Activated T-cell treated with anti-CD3 and anti-CD28 coated beads, Interleukin-2, amount 50 U/mL, for 48 hours (primary cell): ENCODE measurements at places on chromosomes 4 and X.

DNA sequence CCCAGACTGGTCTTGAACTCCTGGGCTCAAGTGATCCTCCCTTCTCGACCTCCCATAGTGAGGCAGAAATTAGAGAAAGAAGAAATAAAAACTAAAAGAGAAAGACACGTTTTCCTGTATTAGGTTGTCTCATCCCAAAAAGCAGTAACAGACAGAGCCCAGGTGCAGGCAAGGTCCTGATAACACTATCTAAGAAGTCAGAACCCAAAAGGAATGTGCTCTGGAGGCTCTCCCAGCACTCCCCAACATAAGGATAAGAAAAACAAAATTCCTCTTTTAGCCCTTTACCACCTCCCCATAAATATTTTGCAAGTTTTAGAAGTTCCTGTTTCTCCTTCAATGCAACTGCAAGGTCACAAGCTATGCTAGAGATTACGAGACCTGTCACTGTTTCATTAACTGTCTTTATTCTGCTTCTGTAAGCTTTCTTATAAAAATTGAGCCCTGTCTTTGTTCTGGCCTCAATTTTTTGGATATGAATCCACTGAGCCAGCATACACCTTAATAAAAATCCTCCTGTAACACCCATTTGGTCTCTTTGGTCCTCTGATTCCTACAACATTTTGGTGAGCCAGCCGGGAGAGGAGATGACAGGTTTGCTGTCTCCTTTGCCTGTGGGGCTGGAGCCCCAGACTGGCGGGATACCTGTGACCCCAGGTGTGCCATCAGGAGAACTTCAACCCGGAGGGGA is 25.9 kb downstream of the LIAS start:
- DNase-seq, result no peak

- no peak for DNase-seq
Observed at GRCh38 chr4:155042014-155042413, 166.4 kb upstream of the NPY2R start.

DNA sequence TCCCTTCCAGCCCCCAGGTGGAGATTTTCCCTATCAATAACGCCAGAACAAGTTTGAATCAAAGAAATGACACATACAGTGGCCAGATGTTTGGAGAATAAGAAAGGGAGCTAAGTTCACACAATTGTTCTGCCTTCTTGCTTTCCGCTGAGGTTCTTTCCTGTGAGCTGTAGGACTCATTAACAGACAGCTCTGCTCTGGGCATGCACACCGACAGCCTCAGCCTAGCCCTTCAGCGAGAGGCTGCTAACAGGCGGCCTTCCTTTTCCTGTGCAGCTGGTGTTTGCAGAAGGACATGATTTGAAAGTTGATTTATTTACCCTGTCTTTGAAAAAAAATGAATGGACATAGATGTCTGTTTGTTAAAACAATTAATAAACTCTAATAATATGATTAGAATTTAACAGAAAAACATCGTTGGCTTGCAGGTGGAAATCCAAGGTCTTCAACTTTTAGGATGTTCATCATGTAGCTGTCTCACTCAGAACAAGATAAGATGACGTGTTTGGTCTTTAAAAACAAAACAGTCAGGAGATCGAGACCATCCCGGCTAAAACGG is 183.3 kb downstream of the KDR start:
- DNase-seq, result no peak

DNA sequence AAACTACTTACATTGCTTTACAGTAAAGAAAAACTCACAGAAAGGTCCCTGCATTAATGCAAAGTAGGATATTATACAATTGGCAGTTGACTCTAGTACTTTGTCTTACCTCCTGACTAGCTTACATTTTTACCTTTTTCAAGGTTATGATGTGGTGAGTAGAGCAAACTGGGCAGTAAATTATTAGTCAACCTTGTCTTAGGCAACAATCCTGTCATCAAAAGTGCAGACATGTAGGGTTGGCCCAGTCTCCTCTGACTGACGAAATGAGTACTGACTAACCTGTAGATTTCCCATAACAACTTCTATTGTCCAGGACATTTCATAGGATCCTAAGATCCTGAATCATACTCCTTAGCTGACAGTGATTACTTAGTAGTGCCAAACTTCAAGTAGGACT is 142.0 kb upstream of the NUDT6 start:
- DNase-seq, result no peak

GRCh38 chrX:46588263-46588662 is 14.7 kb downstream of the CHST7 start:
- peak; percentile 44 for DNase-seq

- DNase-seq, result no peak
Observed at GRCh38 chr4:76219299-76220055, 5.9 kb upstream of the SCARB2 start.

- no peak for DNase-seq
Observed at GRCh38 chrX:41824551-41824950, 98.8 kb downstream of the CASK start.

DNA sequence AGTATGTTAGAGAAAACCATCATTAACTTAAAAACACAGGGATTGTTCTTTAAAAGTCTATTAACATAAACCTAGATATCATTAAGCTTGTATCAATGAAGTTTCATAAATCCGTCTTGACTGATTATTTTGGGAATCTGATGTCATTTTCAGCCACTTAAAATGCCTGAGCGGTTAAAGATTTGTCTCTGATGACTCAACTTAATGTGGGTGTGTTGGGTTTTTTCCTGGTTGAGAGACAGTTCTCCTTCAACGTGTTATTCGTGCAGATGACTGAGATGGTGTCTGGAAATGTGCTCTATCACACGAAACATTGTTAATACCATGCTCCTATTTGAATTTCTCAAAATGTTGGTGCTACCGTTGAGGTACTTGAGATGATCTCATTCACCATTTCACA is 227.3 kb upstream of the TENM3 start:
- DNase-seq, result no peak

GRCh38 chrX:1261285-1261684 is 7.3 kb upstream of the CSF2RA start:
- no peak for DNase-seq

DNA sequence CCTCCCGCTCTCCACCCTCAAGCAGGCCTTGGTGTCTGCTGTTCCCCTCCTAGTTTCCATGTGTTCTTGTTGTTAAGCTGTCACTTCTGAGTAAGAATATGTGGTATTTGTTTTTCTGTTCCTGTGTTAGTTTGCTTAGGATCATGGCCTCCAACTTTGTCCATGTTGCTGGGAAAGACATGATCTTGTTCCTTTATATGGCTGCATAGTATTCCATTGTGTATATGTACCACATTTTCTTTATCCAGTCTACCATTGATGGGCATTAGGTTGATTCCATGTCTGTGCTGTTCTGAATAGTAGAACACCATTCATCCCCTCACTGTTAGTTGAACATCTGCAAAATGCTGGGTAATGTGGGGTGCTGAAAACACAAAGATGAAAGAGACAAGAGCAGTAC is 222.9 kb downstream of the PALLD start:
- no peak for DNase-seq

DNA sequence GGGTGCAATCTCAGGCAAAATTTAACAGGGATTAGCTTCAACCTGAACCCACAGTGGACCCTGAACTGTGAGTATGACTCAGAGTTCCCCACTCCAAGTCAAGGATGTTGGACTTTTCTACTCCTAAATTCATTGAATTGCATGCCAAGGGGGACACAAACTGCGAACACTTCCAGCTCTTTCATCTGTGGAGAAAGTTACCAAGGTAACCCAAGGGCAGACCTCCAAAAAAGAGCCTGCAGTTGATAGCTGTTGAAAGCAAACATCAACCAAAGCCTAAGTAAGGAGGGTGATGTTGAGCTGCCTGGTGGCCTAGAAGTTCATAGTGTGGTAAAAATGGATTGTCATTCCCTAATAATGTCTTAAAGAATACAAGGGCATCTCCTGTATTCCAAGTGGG is 1242.9 kb downstream of the C4orf33 start:
- no peak for DNase-seq

DNA sequence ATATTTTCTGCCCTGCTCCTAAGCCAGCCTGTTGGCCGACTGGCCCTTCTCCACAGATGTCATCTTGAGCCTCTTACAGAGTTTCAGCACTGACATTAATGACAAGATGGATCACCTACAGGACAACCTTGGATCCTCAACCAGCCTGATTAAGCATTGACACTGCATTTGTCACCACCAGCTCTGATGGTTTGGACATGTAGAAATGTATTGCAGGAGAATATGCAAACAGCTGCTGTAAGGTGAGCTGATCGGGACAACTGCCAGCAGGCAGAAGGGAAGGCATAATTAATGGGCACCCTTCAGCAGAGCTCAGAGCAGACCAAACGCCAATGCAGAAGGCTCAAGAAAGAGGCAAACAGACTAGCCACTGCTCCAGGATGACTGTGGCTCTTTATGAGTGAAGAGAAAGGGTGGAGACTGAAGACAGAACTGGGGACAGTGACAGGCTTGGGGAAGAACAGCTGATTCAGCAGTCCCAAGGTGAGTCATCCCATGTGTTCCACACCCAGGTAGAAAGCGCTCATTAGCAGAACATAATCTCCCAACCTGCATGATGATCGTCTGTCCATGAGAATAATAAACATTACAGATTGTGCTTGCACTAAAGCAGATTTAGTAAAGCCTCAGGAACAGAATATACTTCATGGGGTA is 6.7 kb downstream of the CORIN start:
- DNase-seq, result no peak

- no peak for DNase-seq
Observed at GRCh38 chrX:82756272-82756671, 751.8 kb upstream of the POU3F4 start.

DNA sequence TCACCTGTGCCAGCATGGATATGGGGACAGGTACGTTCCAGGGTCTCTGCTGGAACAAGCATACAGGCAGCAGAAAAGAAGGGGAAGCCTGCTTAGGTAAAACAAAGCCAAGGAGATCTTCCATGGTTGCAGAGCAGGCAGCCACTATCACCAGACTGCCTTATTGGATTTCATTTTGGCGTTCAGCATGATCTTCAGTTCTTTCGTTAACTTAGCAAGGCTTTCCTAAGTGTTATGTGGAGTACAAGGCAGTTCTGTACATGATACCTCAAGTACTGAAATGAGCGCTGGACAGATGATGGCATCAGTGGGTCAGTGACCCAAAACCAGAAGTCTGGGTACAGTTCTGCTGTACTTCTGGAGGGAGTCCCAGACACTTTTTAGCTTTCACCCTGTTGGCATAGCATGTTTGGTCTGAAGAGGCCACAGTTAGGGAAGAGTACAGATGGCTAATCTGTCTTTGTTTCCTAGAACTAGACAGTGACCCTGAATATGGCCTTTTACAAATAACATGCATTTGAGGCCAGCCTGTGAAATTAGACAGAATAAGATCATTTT is 8.9 kb downstream of the SMIM20 start:
- no peak for DNase-seq

DNA sequence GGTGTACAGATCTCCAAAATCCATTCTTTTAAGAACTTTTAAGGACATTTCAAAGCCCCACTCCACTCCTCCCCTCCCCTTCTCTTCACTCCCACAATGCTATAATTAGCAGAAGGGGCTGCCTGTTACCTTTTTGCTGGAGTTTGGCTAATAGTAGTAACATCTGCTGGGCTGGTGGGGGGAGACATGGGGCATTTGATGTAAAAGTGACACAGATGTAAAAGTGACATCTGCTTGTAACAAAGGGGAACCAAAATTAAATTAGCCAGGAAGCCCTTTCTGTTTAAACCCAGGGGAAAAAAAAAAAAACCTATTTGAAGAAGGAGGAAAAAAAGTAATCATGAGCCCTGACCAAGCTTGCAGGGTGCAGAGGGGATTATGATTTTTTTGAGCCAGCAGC is 5.4 kb upstream of the PHOX2B start:
- DNase-seq, result no peak

DNA sequence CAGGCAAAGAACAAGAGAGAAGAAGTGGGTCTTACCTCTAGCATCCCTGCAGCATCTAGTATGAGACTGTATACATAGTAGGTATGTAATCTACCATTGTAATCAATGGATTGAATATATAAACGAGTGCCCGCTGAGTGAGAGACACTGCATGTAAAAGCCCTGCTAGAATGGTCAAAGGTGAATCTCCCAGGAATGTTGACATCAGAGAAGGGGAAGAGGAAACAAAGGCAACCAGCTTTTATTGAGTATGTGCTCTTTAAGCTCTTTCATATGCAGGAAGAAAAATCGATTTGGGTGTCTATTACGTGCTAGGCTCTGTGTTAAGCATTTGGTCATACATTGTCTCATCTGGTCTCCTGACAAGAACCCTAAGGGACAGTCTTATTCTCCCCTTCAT is 91.9 kb upstream of the KLHL13 start:
- no peak for DNase-seq

- DNase-seq, result no peak
Observed at GRCh38 chrX:140822861-140823260, 113.3 kb downstream of the LINC00632 start.

DNA sequence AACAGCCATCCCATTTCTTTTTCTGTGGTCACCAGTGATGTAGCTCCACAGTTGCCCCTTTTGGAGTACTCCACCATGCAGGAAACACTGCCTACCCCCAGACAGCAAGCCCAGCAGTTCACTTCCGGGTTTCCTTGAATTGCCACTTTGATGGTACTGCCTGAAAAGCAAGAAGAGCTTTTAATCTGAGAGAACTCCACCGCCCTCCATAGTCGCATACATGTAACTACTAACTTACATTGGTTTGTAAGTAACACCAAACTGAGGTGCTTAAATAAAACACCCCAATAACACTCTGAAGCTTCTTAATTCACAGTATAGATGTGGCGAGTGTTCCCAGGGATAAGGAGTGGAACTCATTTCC is 53.6 kb upstream of the HPSE start:
- no peak for DNase-seq

- no peak for DNase-seq
Observed at GRCh38 chr4:44638091-44638490, 13.3 kb downstream of the YIPF7 start.

- no peak for DNase-seq
Observed at GRCh38 chr4:13766761-13767540, 139.4 kb upstream of the BOD1L1 start.

DNA sequence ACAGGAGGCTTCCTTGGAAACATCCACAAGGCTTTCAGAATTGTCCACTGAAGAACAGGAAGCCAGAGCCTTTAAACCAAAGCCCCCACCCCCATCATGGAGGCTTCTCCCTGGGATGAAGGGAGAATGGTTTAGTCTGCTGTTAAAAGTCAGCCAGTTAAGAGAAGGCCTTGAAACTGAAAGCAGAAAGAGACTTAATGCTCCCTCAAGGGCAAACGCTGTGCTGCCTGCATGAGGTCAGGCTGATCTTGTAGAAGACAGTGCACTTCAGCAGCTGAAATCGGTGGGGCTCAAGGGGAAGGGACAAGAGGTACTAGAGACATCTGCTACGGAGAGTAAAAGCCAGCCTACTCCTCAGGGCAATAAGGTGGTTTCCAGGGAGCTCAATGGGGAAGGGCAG is 69.0 kb downstream of the HPRT1 start:
- DNase-seq, result no peak

DNA sequence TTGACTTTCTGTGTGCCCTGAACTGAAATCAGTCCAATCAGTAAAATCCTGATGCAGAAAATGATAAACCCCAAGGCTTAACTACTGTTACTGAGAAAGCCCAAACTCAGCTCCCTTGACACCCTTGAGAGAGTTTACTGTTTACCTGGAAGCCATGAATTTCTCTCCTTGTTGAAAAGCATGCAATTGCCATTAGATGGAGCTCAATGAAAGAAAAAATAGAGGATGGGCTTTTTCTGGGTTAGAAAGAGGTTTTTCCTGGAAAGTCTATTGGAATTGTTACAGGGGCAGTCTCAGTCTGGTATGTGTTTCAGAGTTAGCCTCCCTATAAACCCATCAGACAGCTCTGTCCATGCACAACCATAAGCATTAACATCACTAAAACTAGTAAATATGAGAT is 66.4 kb upstream of the C4orf54 start:
- DNase-seq, result no peak

- no peak for DNase-seq
Observed at GRCh38 chr4:25401066-25401465, 24.0 kb downstream of the ANAPC4 start.
